ENCODE measurements at places on chromosomes 6 and 20.

GRCh38 chr20:44979090-44979621, 12.8 kb downstream of the STK4 start:
- peak; percentile 65 for DNase-seq

- no peak for DNase-seq
Measured at GRCh38 chr6:83365931-83366330, 64.9 kb downstream of the ME1 start.

GRCh38 chr6:78995946-78996345, 82.1 kb downstream of the PHIP start:
- no peak for DNase-seq

- DNase-seq, result no peak
Measured at GRCh38 chr20:62118113-62119043, 3.9 kb upstream of the LSM14B start.

DNA sequence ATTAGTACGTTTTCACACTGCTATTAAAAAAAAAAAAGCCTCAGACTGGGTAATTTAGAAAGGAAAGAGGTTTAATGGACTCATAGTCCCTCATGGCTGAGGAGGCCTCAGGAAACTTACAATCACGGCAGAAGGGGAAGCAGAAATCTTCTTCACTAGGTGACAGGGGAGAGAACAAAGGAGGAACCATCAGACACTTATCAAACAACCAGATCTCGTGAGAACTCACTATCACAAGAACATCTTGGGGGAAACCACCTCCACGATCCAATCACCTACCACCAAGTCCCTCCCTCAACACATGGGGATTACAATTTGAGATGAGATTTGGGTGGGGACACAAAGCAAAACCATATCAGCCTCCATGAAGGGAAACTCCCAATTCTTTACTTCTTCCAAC, 85.2 kb upstream of the MAFB start:
- DNase-seq, result no peak

GRCh38 chr6:41939176-41939847, 2.3 kb downstream of the CCND3 start:
- peak; percentile 96 for DNase-seq

- DNase-seq, result no peak
Measured at GRCh38 chr6:155317186-155317585, 2.9 kb upstream of the TFB1M start.

DNA sequence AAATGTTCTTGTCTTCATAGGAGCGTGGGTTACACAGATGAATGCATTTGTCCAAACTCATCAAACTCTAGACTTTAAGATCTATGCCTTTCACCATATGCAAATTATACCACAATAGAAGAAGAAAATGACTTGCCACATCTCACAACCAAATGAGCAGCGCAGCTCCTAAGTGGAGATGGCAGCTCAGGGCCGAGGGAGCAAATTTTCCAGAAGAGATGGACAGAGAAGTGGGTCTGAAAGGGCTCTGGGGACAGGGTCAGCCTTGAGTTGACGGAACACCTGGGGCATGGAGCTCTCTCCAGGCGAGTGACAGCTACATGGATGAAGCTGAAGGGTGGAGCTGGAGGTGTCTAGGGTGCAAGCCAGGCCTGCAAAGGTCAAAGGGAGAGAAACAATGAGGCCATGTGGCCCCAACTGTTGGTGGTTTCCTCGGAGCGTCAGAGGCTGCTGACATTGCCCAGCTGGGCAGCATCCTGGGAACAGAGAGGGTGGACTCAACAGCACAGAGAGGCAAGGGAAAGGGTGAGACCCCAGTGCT, 228.3 kb downstream of the NRN1 start:
- no peak for DNase-seq

DNA sequence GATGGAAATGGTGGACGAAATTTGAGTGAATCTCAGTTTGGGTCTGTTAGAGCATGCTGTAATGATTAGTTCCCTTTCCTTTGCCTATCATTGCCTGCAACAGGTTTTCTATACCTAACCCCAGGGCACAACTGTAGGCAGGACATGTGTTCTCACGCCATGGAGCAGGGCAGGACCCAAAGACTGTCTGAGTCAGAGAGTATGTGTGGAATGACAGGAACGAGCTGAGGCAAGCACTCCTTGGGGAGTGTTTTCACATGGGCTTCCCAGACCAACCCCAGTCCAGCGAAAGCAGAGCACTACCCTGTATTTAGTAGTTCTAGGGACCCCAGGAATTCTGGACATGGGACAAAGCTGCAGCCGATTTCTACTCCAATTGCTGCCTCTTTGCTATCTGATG, 234.2 kb downstream of the HACE1 start:
- no peak for DNase-seq

DNA sequence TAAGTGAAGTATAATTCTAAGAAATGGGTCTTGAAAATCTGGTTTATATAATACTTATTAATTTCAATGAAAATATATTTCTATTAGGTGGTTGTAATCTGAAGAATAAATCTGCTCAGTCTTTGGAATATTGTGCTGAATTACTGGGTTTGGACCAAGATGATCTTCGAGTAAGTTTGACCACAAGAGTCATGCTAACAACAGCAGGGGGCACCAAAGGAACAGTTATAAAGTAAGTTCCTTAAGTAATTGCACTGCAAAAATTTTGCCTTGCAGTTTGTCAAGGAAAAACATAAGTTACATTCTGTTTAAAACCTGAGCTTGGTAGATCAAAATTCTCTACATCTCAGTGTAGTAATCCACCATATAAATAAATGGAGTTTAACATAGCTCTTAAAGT, 106.0 kb downstream of the MYO6 start:
- no peak for DNase-seq

- no peak for DNase-seq
Measured at GRCh38 chr20:46145713-46146112, 27.6 kb downstream of the CD40 start.

GRCh38 chr6:137707590-137708360, 159.3 kb upstream of the TNFAIP3 start:
- no peak for DNase-seq

DNA sequence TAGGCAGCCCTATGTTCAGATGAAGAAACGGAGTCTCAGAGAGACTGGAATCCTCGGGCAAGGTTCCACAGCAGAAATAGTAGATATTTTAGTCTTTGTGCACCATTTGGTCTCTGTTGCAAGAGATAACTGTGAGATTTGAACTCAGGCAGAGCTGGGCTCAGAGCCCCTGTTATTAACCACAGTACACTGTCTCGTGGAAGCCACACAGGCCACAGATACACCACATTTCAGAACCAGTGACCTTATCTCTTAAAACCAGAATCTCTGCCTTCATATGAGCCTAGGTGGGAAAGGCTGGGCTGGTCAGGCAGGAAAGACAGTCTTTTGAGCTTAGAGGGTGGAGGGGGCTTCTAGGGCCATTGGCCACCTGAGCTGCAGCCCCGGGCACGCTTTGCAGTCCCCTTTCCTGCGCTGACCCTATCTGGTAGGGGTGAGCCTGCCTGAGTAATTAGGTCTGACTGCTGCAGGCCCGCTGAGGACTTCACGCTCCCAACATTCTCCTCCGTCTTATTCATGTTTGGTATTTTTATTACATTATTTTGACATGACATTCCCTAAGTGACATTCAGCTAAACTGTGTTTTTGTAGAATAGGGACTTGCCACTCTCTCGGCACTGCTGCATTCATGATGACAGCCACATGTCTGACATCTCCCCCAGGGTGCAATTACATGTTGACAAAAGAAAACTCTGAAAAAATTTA, 71.1 kb downstream of the KCNB1 start:
- DNase-seq, result peak; percentile 71

GRCh38 chr6:1267790-1268762, 43.8 kb upstream of the FOXQ1 start:
- DNase-seq, result no peak

DNA sequence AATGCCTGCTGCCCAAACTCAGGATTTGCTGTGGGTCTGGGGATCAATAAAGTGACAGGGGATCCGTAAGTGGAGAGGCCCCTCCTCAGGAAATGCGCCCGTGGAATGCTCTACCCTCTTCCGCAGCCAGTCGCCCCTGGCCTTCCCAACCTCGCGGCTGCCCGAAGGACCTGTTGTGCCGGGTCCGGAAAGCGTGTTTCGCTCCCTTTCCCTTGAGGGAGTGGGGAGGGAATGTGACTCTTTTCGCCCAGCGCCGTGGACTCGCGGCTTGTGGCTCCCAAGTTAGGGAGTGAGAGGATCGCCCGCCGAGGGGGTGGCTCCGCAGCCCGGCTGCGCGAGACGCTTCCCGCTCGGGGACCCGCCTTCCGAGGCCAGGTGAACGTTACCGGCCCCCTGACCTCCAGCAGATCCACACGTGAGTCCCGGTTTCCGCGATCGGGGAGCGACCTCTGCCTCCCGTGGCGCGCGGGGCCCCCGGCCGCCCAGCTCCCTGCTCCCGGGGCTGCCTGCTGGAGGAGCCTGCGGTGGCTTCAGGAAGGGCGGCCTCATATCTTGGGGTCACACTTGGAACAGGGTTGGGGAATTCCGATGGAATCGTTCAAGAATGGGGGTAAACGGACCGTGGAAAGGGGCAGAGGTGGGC, 666 bp downstream of the TPD52L1 start:
- DNase-seq, result no peak

DNA sequence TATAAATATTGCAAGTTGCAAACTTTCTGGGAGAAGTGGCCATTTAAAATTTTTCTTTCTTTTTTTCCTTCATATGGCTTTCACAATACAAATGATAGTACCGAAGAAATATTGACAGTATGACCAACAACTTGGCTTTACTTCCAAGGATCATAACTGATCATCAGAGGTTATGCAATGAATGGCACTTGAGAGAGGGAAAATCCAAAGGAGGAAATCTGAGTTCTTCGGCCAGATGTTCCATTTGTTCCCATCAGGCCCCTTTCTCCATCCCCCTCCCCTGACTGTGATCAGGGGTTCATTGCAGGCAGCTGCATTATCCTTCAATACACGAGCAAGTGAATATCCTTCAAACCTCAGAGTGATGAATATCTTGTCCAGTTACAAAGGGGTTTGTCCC, 130.0 kb upstream of the UST start:
- DNase-seq, result no peak

DNA sequence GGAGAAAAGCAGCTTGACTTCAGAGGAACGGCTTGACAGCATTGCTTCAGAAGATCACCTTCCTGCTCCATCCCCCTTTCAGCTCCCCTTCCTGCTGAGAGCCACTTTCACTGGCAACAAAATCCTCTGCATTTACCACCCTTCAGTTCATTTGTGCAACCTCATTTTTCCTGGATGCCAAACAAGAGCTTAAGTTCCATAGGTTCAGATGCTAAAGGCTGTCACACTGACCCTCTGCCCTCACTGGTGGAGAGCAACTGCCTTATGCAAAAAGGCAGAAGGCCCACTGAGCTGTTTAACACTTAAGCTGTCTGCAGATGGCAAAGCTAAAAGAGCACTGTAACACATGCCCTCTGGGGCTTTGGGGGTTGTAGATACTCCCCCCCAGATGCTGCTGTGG, 131.2 kb upstream of the SPACA1 start:
- no peak for DNase-seq

DNA sequence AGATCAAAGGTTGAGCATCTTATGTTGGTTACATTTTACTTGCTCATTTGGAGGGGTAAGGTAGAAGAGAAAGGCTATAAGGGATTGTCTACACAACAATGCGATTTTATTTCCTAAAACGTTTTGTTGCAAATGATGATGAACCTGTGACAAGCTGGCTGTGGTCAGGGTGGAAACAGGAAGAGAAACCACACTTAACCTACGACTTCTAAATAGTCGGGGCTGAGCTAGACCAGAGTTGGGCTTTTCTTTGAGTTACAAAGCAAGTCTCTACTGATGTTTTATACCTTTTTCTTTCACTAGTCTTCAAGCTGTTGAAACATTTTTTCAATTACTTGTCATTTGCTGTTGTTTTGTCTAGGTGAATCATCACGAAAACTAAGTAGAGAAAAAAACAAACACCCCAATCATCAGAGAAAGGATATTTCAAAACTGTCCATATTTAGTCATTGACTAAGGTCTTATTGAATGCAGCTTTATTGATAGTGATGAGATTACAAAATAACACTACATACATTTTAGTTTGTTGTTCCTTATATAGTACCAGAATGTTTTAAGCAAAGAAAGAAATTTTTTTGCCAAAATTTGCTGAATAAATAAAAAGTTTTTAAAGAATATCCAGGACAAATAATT, 18.0 kb downstream of the KLHL31 start:
- no peak for DNase-seq

- DNase-seq, result no peak
Measured at GRCh38 chr6:7732228-7732627, 6.3 kb downstream of the BMP6 start.

- DNase-seq, result no peak
Measured at GRCh38 chr6:27311806-27312145, 297 bp downstream of the POM121L2 start.

- no peak for DNase-seq
Measured at GRCh38 chr6:36289281-36289878, 19.5 kb downstream of the PNPLA1 start.

DNA sequence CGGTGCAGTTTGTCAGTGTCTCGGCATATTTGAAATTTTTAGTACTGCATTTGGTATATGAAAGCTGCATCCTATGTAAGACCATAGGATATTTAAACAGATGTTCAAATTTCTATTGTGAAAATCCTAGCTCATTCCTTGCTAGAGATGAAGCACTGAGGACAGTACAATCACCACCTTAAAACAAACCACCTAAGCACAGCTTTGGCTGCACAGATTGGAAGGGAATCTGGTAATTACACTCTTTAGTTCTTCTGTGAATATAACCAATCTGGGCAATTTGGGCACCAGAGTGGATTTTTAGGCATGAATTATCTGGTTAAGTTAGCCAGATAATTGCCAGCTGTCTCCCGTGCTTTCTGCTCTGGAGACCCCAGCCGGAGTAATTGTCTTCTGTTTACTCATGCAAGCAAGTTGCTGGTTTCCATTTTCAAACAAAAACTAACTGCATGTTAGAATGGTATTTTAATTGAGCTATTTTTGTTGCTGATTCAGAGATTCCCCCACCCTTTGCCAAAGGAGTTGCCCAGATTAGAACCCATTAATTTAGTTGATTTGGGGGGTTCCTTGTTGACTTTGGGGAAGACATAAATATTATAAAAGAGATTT, 36.9 kb downstream of the E2F3 start:
- no peak for DNase-seq

GRCh38 chr6:41274256-41274655, 12.2 kb downstream of the TREM1 start:
- DNase-seq, result no peak
